ENCODE measurements at places on chromosomes 16 and 17.
A peak's percentile ranks its signal among the peaks of the same experiment; 100 is the strongest.

DNA sequence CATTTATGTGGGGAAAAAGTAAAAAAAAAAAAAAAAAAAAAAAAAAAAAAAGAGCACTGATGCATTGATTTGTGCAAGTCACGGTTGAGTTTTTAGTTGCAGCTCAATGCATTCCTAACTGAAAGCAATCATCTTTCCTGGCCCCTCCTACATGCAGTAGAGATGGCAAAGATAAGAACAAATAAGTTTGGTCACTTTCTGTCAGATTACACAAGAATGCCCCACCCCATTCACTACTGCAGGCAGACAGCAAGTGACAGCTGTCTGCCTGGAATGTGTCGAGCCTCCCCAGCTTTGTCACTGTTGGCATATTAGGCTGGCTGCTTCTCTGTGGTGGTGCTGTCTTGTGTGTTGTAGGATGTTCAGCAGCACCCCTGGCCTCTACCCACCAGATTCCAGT is 243.5 kb downstream of the FOXL1 start:
- no peak overlapping the region for H3K27ac ChIP-seq
- no peak overlapping the region for H3K4me3 ChIP-seq
- no peaks in the 10 kb centered on the region for H3K36me3 ChIP-seq

DNA sequence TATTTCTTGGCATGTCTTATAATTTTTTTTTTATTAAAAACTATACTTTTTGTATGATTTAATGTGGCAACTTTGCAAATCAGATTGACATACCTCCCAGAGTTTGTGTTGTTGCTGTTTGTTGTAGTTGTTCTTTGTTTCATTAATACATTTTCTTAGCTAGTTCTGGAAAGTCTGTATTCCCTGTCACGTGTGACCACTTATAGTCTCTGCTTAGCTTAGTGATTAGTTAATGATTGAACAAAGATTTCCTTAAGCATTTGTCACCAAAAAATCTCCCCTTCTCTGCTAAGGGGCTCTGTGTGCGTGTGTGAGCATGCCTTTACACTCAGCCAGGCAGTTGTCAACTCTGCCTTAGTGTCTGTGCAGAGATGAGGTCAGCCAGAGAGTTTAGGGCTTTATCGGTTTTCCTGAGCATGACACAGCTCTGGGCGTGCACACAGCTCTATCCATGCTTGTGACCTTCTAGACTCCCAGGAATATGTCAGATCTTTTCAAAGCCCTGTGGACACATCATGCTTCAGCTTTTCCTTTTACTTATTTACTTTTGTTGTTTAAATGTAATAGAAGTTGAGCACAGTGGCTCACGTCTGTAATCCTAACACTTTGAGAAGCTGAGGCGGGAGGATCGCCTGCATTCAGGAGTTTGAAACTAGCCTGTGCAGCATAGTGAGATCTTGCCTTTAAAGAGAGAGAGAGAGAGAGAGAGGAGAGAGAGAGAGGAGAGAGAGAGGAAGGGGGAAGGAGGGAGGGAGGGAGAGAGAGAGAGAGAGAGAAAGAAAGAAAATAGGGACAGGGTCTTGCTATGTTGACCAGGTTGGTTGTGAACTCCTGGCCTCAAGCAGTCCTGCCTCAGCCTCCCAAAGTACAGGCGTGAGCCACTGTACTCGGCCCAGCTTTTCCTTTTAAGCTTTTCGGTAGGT is 21.9 kb downstream of the DNAI2 start:
- no peak overlapping the region for H3K27ac ChIP-seq
- no peaks in the 10 kb centered on the region for H3K4me1 ChIP-seq
- no peak for DNase-seq

DNA sequence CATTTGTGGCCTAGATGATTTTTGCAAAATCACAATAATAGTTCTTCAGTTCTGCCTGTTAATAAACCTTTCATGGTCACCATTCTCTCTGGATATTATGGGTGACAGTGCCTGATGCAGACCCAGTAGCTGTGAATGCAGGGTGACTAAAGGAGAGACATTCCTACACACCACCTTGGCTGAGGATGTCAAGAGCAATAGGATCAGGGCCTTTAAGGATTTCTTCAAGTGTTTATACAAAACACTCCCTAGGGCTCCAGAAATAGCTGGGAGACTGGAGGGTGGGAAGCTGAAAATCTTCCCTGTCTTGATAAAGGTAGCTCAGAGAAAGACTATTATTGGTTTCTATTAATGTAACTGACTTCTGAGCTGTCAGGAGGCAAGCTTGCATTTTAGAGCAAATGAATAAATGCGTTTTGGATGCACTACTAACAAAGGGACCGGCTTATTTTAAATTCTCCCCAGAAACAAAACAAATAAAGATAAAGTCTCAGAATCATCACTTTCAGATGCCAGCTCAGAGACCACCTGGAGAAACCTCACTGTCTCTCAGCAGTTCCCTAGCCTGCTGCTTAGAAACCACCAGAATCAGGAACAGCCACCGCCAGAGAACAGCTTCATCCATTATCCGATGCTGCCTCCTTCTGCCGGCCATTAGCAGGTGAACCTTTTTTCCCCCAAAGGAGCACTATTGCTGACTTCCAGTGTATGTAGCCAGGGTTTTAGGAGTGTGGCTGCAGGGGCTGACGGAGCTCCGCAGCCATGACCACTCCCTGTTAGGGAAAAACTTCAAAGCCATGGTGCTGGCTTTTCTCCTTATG is 171.4 kb upstream of the DYNLRB2 start:
- DNase-seq: no peak
- H3K27ac ChIP-seq: no peak overlapping the region
- H3K4me1 ChIP-seq: no peaks in the 10 kb centered on the region
- no peaks in the 10 kb centered on the region for H3K36me3 ChIP-seq

- H3K4me3 ChIP-seq: no peak overlapping the region
- no peaks in the 10 kb centered on the region for H3K27me3 ChIP-seq
- no peak for DNase-seq
- H3K4me1 ChIP-seq: no peaks in the 10 kb centered on the region
These were observed 241.7 kb downstream of the SOX9 start for GRCh38 chr17:72362376-72363088.

- H3K4me3 ChIP-seq: peak overlapping the region; percentile 58
- H3K27me3 ChIP-seq: no peaks in the 10 kb centered on the region
- DNase-seq: no peak
- no peaks in the 10 kb centered on the region for H3K36me3 ChIP-seq
- H3K27ac ChIP-seq: peak overlapping the region; percentile 96
These were observed 11.3 kb downstream of the TBX2 start for GRCh38 chr17:61411011-61411260.

- DNase-seq: no peak
- peak overlapping the region; percentile 97 for H3K4me3 ChIP-seq
- H3K4me1 ChIP-seq: peaks cover 13% of the 10 kb centered on the region
- H3K27ac ChIP-seq: peak overlapping the region; percentile 93
These were observed 1.4 kb downstream of the ALDOA start for GRCh38 chr16:30066761-30067583.

GRCh38 chr16:62732092-62732491 is 695.9 kb upstream of the CDH8 start:
- no peaks in the 10 kb centered on the region for H3K4me1 ChIP-seq
- no peak overlapping the region for H3K4me3 ChIP-seq
- H3K27ac ChIP-seq: no peak overlapping the region
- no peaks in the 10 kb centered on the region for H3K36me3 ChIP-seq
- H3K27me3 ChIP-seq: no peaks in the 10 kb centered on the region

DNA sequence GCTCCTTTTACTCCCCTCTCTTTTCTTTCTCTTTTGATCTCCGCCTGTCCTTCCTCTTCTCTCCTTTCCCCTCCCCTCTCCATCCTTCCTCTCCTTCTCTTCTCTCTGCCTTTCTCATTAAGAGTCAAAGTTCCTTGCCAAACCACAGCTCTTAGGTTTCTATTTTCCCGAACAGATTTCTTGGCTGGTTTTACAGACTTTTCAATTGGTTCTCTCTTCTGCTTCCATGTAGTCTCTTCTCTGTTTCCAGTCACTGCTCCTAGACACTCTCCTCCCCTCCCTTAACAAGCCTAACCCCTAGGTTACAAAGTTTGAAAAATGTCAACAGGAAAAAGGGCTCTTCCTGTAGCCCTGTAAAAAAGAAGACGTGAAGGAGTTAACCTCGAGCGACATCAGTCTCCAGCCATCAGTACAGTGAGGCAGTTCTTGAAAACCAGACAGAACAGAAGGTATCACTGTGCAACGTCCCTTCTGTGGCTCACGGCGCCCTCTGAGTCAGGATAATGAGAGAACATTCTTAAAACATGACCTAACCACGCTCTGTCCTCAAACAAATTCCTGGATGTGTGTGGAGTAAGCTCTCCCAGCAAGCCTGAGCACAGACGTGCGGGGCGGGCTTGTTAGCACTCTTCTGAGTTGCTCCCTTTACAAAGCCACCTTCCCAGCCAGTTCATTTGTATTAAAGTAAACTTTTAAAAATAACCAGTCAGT is 11.6 kb upstream of the MARCHF10 start:
- peaks cover 6% of the 10 kb centered on the region for H3K4me1 ChIP-seq
- no peaks in the 10 kb centered on the region for H3K36me3 ChIP-seq
- no peaks in the 10 kb centered on the region for H3K27me3 ChIP-seq
- H3K4me3 ChIP-seq: peak overlapping the region; percentile 24

DNA sequence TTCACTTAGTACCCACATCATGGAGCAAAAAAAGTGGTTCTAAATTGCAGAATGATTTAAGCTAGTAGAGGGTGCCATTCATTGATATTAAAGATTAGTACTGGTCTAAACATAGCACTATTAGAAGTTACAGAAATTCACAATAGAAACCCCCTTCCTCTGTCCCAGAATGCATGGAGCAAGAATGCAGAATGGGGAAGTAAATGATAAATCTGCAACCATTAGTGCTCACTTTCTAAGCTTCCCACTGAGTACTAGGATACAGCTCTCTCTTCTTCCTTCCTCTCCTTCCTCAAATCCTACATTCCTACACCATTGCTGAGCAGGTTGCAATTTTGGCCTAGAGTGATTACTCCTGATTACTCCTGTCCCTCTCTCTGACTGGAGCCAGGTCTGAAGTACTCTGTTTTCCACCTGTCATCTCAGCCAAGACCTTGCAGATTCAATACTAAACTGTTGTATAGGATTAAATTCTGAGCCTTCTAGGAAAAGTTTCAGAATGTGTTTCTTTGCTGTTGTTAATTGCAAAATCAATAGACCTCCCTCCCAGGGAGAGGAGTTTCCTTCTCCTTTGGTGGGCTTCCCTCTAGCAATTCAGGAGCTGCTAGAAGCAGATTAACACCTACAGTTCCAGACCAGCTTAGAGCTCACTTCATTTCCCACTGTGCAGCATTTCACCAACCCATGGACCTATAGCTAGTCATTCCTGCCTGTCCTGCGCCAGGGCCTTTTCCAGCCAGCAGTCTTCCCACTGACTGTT is 165.5 kb upstream of the TBX2 start:
- H3K36me3 ChIP-seq: no peaks in the 10 kb centered on the region
- H3K4me3 ChIP-seq: no peak overlapping the region
- no peaks in the 10 kb centered on the region for H3K4me1 ChIP-seq
- H3K27ac ChIP-seq: no peak overlapping the region

DNA sequence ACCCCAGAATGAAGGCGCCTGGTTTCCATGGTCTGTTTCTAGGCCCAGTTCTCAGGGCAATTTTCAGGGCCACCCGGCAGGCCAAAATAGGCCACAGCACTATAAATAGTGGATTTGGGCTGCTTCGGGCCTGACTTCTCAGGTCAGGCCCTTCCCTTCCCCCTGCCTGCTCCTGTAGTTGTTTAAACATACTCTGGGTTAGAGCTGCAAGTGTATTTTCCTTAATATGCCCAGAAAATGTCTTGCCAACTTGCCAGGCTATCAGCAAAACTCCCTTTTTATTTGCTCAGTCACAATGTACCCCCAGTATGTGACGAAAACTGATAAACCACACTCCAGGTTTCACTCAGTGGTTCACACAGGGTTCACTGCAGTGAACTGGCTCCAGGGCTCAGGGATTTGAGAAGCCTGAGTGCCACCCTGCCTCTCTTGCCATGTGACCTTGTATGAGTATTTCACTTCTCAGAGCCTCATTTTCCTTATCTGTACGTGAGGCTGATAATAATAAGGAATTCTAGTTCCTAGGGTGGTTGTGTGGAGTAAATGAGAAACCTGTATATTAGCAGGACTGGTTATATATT is 76.5 kb downstream of the GPRC5B start:
- no peaks in the 10 kb centered on the region for H3K36me3 ChIP-seq
- H3K27ac ChIP-seq: peak overlapping the region; percentile 50
- DNase-seq: no peak
- no peaks in the 10 kb centered on the region for H3K4me1 ChIP-seq
- no peak overlapping the region for H3K4me3 ChIP-seq

All from breast epithelium (tissue), 4 donors.